ENCODE measurements at places on chromosomes 16 and 17.

DNA sequence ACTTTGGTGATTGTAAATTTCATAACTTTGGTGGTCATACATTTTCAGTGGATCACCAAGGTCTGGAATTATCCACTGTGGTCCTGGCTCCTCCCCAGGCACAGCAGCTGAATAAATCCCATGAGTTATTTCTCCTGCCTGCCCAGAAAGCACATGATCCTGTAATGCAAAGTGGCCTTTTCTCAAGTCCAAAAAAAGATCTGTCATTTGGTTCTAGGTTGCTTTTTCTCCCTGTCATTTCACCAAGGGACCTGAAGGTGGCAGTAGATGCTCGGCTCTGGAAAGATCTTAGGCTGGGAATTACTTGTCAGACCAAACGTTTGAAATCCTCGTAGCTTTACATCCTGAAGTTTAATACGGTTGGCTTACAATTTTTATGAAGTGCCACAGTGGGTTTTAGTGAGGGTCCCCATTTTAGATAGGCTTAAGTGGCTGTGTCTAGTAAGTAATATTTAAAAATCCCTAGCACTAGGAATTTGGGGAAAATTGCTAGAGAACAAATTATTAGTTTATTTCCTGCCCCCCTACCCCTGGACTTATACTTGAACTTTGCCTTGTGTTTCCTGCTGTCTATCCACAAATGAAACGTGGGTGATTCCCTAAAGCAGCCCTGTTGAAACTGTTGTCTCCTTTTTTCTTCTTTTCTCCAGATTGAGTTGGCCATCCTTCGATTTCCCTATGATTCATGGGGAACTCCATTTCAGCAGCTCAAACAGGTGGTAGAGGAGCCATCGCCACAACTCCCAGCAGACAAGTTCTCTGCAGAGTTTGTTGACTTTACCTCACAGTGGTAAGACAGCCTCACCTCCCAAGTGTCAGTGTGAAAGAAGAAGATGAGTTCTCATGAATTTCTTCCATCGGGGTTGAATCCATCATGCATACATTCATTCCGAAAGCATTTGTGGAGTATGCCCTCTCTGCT lies 111.7 kb downstream of the MAP2K6 start:
- peak; percentile 81 for DNase-seq

GRCh38 chr16:4052096-4052495 lies 64.1 kb downstream of the ADCY9 start:
- DNase-seq = no peak

DNA sequence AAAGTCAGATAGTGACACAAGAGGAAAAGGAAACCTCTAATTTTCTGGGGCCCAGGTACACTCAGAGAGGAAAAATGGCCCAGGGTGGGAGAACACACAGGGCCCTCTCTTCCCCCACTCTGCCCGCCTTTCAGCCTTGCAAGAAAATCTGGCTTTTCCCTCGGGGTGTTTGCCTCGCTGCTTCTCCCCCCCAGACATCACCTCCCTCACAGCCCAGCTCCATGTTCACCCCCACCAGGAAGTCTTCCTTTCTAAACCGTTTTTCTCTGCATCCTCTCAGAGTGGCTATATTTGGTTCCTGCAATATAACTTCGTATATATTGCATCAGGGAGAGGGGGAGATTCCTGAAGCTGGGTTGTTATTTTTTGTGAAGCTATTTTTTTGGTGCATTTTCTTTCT lies 27.3 kb downstream of the RPRML start:
- no peak for DNase-seq

GRCh38 chr16:54412037-54412436 lies 125.5 kb upstream of the IRX3 start:
- no peak for DNase-seq

GRCh38 chr17:69430488-69430887 lies 16.0 kb downstream of the MAP2K6 start:
- DNase-seq = no peak

DNA sequence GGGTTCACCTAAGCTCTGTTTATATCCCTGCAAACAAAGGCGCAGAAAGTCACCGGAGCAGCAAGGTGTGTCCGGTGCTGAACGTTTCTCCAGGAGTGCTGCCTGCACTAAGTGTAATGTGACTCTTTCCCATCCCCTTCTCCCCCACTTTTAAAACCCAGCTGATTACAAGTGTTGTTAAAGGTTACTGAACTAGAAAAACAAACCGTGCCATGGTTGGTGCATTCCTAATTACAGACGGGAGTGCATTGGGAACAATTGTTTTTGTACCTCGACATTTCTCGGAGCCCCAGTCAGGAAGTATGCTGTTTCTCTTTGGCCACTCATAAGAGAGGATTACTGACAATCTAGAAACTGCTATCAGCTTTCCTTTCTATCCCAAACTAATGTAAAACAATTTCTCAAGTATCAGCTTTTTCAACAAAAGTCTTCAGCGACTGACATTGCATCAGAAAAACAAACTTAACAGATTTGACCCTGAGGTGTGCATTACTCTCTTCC lies 441.0 kb upstream of the SALL1 start:
- DNase-seq = no peak

GRCh38 chr17:21085707-21086106 lies 41.1 kb upstream of the DHRS7B start:
- DNase-seq = no peak
